CD4-positive, alpha-beta T cell treated with Interleukin-17A for 1 hour (primary cell): ENCODE measurements at places on chromosomes 11 and 22.

GRCh38 chr11:6817694-6818093 lies 18.2 kb upstream of the OR6A2 start:
- DNase-seq, result no peak

- no peak for DNase-seq
Observed at GRCh38 chr11:112881461-112881860, 79.8 kb upstream of the NCAM1 start.

DNA sequence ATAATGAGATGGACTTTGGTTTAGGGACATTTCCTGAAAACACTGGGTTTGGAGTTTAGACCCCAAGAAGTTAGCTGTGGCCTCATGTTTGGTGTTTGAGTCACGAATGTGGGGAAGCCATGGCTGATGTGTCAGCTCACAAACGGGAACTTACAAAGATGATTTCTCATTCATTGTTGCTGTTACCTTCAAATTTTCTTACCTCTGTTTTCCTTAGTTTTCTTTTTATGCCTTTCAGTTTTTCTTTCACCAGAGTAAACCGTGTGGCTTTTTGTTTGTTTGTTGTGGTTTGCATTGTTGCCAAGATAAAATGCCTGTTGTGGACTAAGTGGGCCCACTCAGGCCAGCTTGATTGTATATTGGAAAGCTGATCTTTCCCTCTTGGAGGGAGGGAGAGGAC lies 89.1 kb downstream of the SWAP70 start:
- no peak for DNase-seq

- no peak for DNase-seq
Observed at GRCh38 chr22:29081517-29082236, 8.8 kb downstream of the KREMEN1 start.

DNA sequence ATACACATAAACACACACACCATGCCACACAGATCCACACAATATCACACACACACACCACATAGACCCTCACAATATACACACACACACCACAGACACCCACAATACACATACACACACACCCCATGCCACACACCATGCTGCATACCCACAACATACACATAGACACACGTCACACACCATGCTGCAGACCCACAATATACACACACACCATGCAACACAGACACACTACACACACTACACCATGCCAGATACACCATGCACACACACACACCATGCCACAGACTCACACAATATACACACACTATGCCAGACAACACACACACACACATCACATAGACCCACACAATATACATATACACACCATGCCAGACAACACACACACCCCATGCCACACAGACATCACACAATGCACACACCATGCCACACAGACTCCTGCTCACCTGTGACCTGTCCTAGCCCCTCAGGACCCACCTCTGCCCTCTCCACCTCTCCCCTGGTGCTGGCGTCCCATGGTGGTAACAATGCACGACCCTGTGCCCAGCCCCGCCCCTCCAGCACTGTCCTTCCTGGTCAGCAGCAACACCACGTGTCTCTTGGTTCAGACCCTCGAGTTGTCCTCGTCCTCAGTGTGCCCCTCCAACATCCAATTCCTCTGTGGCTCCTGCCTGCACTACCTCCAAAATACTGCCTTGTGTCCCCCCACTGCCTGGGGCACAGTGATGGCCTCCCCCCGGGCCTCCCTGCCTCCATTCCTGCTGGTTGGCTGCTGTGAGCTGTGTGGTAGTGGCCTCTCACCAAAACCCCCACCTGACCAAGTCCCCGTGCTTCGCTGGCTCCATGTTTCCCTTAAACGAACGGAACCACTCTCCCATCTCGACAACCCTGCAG lies 23.7 kb upstream of the RFPL3 start:
- no peak for DNase-seq

- no peak for DNase-seq
Observed at GRCh38 chr11:76131142-76131541, 75.2 kb downstream of the WNT11 start.
